ENCODE measurements at places on chromosomes 7 and 10. TPM values are rescaled to one million over a fixed set of nuclear protein-coding genes. Genes with fewer than 3 reads are reported as not detected.

ZNF107 gene
- total RNA-seq = 5.8 TPM

MUC3A gene
- not detected for total RNA-seq

DNA sequence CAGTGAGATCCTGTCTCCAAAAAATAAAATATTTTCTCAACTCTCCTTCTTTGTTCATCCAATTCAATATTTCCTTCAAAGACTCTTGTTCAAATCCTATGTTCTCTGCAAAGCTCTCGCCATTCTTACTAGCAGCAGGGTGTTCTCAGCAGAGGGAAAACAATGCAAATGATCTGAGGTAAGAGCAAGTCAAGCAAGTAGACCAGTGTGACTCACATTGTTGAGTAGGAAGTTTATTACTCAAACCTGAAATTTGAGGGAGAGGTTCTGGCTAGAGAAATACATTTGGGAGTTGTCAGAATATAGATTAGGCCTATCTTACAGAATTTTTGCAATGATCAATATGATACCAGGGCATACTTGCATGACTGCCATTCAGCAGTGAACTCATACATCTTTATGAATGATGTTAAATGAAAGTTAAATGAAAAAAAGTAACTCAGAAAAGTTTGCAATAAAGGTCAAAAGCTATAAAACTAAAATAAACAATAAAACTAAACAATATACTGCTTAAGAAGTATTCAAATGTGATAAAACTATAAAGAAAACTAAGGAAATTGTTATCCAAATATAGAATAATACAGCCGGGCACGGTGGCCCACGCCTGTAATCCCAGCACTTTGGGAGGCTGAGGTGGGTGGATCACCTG lies 5.8 kb downstream of the IDE start:
- no peaks in the 10 kb centered on the region for H3K27me3 ChIP-seq
- no peak overlapping the region for H3K27ac ChIP-seq
- peaks cover 2% of the 10 kb centered on the region for H3K36me3 ChIP-seq
- peaks cover 15% of the 10 kb centered on the region for H3K4me1 ChIP-seq
- no peak overlapping the region for H3K4me3 ChIP-seq
- DNase-seq = peak; percentile 32

GPR26 gene
- total RNA-seq = not detected

- H3K4me1 ChIP-seq = peaks cover 64% of the 10 kb centered on the region
- peak overlapping the region; percentile 92 for H3K27ac ChIP-seq
- no peaks in the 10 kb centered on the region for H3K27me3 ChIP-seq
- no peaks in the 10 kb centered on the region for H3K36me3 ChIP-seq
- H3K4me3 ChIP-seq = peak overlapping the region; percentile 77
These were observed 1.5 kb downstream of the DUSP5 start for GRCh38 chr10:110498982-110499795.
